Colonic mucosa (tissue), 4 donors: ENCODE measurements at places on chromosomes 2 and 18. TPM values are rescaled to one million over a fixed set of nuclear protein-coding genes. Genes with fewer than 3 reads are reported as not detected.
A peak's percentile ranks its signal among the peaks of the same experiment; 100 is the strongest.

- no peak for DNase-seq
Measured at GRCh38 chr18:49725809-49726674, 87.3 kb downstream of the ACAA2 start.

- no peak for DNase-seq
Measured at GRCh38 chr2:74361327-74361726, 18.1 kb upstream of the SLC4A5 start.

The GPR35 gene
- 92.2 TPM for total RNA-seq

- DNase-seq, result no peak
Measured at GRCh38 chr2:70450641-70451250, 102.9 kb downstream of the TGFA start.

DNA sequence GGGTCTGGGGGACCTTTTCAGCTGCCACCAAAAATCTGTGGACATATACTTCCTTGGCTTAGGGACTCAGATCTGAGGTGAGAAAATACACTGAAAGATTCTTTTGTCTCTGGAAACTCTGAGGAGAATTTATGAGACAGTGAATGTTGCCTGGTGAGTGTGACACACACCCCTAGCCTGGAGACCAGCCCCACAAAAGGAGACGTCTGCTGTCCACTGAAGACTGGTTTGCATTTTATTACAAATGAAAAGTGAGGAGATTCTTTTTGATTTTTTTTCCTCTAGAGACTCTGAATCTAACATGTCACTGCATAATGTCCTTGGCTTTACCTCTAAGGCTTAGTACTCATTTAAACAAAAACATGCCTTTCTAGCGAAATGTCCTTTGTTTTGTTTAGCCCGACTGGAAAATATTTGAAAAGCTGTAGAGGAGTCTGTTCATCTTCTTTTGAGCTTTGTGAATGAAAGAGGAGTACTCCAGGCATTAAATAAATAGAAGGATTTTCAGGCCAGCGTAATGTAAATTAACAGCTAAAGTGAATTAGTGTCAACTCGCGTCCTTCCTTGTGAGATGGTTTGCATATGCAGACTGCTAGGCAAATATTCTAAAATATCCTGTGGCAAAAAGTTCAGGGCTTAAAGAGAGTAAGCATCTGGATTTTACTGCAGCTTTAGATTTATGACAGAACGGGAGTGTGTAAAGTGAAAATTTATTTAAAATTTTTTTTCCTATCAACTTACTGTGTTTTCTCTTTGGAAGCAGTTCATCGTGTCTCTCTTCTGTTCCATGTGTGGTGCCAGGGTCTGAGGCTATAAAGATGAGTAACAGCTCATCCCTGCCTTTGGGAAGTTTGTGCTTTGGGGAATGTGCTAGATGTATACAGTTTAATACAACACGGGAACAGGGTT lies 125.4 kb downstream of the VWA3B start:
- DNase-seq, result no peak

The NPAS2 gene
- 38.3 TPM for total RNA-seq

The CENPA gene
- total RNA-seq, result 22.7 TPM

- DNase-seq, result peak; percentile 41
Measured at GRCh38 chr2:197309691-197310231, 819 bp downstream of the ANKRD44 start.
